ENCODE measurements at places on chromosomes 6 and 20.

- no peak for DNase-seq
Measured at GRCh38 chr6:26068036-26068435, 19.2 kb upstream of the HFE start.

DNA sequence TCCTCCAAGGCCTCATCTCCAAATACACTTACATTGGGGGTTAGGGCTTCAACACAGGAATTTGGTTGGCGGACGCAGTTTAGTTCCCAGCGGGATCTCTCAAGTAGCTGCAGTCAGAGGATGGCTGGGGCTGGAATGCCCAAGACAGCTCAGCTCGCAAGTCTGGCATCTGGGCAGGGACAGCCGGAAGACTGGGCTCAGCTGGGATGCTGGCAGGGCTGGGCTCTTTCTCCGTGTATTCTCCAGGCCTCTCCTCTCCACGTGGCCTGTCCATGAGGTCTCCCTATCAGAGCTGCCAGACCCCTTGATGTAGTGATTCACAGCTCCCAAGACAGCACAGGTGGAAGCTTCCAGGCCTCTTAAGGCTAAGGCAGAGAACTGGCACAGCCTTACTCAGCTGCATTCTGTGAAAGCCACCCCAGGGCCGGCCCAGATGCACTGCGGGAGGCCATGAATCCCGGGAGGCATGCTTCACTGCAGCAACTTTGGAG is 5.0 kb downstream of the FGD2 start:
- no peak for DNase-seq

DNA sequence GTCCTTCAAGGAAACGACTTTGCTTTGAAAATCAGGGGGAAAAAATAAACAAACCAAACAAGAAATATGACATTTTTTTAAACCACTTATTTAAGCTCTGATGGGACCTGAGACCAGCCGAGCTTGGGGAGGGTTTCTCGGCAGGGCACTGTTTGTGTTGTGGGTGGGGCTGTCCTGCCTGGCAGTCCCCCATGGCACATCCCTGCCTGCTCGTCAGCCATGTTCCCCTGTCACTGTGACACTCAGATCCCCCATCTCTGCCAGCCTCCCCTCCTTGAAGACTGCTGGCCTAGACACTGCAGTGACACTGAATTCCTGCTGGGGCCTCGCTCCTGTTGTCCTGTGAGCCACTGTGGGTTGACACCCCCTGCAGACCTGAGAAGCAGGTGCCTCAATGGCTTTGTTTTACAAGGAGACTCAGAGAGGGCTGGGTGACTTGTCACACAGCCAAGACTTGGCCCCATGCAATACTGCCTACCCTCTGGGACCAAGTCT is 95.1 kb upstream of the PTPN1 start:
- DNase-seq, result no peak

- DNase-seq, result no peak
Measured at GRCh38 chr6:85047818-85048217, 283.4 kb upstream of the TBX18 start.

DNA sequence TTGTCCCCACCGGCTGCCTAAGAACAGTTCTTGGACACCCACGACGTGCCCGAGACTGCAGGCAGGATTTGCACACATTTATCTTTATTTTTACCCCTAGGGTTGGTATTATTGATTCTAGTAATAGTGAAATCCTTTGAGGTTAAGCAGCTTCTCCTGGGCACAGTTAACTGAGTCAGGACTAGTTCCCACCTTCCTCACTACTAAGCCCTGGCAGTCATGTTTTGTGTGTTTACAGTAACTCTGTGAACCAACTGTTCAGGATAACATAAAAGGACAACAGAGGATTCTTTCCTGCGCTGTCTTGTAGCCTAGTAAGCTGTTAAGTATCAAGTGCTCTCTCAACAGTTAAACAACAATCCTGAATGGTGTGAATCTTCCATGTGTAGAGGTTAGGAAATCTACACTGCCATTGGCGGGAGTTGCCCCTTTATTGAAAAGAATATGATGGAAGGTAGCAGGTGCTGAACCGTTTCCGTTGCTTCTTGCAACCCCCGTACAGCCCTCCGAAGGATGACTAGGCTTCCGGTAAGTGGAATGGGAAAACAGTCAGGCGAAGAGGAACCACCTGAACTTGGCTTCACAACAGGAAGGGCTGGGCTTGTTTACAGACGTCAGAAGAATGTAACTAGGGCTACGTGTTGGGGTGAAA is 979 bp upstream of the SOD2 start:
- DNase-seq, result no peak

GRCh38 chr20:12287575-12287974 is 369.9 kb downstream of the BTBD3 start:
- no peak for DNase-seq

GRCh38 chr6:66662196-66662595 is 955.2 kb upstream of the EYS start:
- no peak for DNase-seq

- DNase-seq, result no peak
Measured at GRCh38 chr6:145329257-145329656, 406.1 kb downstream of the EPM2A start.

GRCh38 chr6:170074907-170075306 is 216.0 kb downstream of the DLL1 start:
- DNase-seq, result no peak

GRCh38 chr20:8549192-8549591 is 417.1 kb downstream of the PLCB1 start:
- DNase-seq, result no peak

DNA sequence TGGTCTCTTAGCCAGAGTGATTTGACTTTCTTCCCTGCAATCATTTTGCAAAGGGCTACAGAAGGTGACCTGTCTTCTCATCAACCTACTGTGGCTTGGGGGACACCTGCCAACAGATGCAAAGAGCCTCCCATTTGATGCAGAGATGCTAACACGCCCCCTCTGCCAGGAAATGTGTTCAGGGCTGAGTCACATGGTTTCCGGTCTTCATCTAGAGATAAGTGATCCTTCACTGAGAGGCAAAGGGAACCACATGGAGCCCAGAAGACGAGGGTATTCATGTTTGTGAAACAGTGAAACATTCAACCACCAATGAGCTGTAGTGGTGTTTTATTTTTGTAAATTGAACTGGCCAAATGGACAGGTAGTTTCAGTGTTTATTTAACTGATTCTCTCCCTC is 109.0 kb upstream of the RIN2 start:
- DNase-seq, result no peak

GRCh38 chr6:44631968-44632367 is 244.5 kb downstream of the CDC5L start:
- DNase-seq, result no peak

GRCh38 chr6:37500294-37500608 is 558 bp upstream of the CCDC167 start:
- DNase-seq, result no peak

- peak; percentile 38 for DNase-seq
Measured at GRCh38 chr6:140572129-140572528, 1197.7 kb upstream of the CITED2 start.

GRCh38 chr6:127200114-127200513 is 66.5 kb upstream of the RNF146 start:
- no peak for DNase-seq

GRCh38 chr6:42769051-42769450 is 12.8 kb upstream of the BICRAL start:
- no peak for DNase-seq

- DNase-seq, result no peak
Measured at GRCh38 chr20:48187851-48188250, 402.6 kb upstream of the SULF2 start.

DNA sequence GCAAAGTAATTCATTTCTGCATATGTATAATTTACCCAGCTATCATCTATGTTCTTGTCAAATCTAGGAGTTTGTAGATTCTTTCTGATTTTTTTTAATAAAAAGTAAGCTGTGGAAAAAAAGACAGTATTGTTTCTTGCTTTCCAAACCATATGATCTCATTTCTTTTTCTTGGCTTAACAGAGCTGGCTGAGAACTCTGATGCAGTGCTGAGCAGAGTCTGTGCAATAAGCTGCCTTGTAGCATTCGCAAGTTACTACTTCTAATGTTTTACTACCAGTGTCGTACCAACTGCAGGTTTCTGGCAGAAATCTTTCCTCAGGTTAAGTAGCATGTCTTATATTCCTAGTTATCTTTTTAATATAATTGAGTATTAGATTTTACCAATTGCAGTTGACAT is 15.6 kb downstream of the RRBP1 start:
- no peak for DNase-seq

- DNase-seq, result no peak
Measured at GRCh38 chr6:25749837-25750236, 4.7 kb upstream of the SLC17A4 start.

DNA sequence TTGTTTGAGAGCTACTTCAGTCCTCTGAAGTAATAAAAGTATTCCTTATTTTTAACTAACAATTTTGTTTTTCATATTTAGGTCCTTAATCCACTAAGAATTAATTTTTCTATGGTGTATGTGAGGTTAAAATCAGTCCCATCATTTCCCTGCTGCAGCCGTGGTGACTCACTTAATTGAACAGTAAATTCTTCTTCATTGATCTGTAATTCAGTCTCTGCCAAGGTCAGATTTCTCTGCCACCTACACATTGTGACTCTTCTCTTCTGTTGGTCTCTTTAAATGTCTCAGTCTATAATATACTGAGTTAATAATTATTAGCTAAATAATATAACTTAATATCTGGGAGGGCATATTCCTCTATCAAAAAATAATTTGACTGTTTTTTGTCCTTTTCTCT is 262.3 kb downstream of the UTRN start:
- DNase-seq, result no peak

DNA sequence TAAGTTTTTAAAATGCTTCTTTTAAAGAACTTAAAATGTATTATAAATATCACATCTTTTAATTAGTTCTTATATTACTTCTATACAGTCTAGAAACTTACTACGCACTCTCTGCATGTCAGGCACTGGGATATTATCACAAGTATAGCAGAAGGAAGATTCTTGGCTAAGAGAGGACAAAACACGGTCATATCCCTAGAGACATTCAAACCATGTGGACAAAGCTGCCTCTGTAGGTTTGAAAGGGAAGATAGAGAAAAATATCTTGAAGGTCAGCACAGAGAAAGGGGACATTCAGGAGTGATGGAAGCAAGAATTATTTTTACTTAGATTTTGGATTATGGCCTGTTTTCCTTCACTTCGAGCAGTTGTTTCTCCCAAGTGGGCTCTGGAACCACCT is 64.1 kb downstream of the LRRC1 start:
- DNase-seq, result no peak

- no peak for DNase-seq
Measured at GRCh38 chr6:75460681-75461080, 32.9 kb downstream of the FILIP1 start.

DNA sequence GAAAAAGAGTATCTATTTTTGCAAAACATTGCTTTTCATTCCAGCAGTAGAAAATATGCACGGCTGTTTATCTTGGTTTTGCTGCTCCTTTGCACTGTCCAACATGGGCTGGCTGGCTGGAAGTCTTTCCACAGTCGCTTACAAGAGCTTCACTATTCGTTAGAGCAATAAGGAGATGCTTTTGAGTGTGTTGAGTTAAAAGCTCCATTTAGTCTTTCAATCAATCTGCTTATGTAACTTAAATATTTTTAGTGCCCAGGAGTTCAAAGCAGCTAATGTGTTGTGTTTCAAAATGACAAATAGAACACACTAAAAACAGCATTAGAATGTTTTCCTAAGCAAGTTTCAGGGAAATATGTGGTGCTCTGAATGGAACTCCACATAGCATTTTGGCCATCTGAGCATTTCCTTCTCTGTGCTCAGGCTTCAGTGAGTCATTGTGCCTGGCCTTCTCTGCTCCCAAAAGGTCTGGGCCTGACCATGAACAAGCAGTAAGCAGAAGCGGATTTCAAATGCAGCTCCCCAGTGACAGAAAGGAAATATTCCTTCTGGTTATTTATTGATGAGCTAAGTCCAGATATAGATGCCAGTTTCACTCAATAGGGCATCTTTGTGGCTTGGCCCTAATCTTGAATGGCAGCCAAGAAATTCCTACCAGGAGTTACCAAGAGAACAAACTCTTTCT is 580.3 kb downstream of the TENT5A start:
- no peak for DNase-seq

GRCh38 chr20:46433051-46433450 is 26.6 kb upstream of the ELMO2 start:
- DNase-seq, result no peak

GRCh38 chr6:88867841-88868731 is 95.3 kb downstream of the RNGTT start:
- no peak for DNase-seq

GRCh38 chr6:111552241-111552744 is 53.4 kb downstream of the TRAF3IP2 start:
- DNase-seq, result peak; percentile 46

DNA sequence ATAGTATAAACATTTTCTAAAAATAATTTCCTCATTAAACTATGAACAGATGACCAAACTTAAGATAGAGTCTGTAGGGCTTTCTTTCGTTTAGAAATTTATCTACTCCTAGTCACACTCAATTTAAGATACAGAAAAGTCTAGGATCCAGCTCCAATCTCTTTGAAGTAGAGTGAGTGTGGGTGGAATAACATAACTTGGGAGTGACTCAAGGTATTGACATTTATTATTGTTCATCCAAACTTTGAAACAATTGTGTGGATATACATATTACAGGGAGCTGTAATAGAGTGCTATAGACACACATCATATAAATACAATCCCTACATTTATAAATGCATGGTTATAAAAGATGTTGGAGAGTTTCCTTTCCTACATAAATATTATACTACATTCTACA is 715.2 kb upstream of the MANEA start:
- DNase-seq, result no peak

DNA sequence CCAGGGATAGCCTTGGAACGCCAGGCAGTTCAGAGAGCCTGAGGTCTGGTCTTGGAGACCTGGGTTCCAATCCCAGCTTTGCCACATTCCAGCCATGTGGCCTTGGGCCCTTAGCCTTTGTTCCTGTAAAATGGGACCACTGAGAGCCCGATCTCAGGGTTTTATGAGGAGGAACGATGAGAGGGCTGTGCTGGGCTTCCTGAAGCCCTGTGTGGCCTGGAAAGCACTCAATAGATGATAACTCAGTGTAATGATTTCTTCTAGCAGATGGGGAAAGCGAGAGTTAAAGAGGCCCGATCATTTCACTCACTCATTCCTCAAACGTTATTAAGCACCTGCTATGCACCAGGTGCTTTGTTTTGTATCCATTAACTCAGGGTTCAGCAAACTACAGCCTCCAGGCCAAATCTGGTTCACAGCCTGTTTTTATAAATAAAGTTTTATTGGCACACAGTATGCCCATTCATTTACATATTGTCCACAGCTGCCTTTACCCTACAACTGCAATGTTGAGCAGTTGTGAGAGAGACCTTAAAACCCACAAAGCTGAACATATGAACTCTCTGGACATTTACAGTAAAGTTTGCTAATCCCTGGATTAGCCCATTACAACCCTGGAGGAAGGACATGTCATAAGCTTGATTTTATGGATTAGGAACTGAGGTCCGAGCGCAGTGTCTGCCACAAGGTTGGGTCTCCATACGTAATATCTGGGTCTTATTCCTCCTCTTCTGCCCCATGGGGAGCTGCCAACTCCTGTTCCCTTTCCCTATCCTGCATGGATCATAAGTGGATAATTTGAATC is 90.4 kb downstream of the CEBPB start:
- no peak for DNase-seq
